Non-pigmented ciliary epithelial cell (primary cell): ENCODE measurements at places on chromosomes 6 and 20.

GRCh38 chr6:5278047-5278446 is 16.7 kb downstream of the FARS2 start:
- DNase-seq, result no peak

DNA sequence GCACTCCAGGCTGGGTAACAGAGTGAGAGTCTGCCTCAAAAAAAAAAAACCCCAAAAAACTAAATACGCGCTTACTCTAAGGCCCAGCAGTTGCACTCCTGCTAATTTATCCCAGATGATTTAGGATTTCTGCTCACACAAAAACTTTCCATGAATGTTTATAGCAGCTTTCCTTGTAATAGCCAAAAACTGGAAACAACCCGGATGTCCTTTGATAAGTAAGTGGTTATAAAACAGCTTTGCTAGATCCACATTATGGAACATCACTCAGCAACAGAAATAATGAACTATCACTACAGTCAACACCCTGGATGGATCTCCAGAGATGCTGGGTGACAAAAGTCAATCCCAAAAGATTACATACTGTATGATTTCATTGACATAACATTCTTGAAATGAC is 220.4 kb upstream of the JARID2 start:
- no peak for DNase-seq

- DNase-seq, result no peak
These were observed 392.0 kb downstream of the SYNE1 start for GRCh38 chr6:152244998-152245630.

GRCh38 chr6:5617179-5617578 is 355.9 kb downstream of the FARS2 start:
- DNase-seq, result no peak

GRCh38 chr6:97978855-97979271 is 695.8 kb upstream of the MMS22L start:
- no peak for DNase-seq
